Right atrium auricular region (tissue), 2 donors: ENCODE measurements at places on chromosomes 4 and X.

GRCh38 chrX:71195964-71196649, 26.9 kb upstream of the GJB1 start:
- no peak for DNase-seq

DNA sequence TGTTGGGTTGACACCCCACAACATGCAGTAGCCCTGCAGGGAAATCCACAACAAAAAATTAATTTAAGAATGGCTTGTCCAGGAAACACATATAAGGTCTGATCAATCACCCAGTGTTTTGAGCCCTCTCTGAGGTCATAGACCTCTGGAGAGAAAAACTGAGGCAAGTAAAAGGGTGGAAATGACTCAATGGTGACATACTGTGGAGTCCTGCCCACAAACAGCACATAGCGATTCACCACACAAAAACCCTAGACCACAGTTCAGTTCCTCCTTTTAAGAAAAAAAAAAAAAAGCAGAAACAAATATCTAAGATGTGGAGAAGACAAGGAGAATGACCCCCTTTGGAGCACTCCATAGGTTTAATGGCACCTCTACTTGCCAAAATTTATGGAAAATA, 2691.0 kb downstream of the PCDH7 start:
- no peak for DNase-seq

DNA sequence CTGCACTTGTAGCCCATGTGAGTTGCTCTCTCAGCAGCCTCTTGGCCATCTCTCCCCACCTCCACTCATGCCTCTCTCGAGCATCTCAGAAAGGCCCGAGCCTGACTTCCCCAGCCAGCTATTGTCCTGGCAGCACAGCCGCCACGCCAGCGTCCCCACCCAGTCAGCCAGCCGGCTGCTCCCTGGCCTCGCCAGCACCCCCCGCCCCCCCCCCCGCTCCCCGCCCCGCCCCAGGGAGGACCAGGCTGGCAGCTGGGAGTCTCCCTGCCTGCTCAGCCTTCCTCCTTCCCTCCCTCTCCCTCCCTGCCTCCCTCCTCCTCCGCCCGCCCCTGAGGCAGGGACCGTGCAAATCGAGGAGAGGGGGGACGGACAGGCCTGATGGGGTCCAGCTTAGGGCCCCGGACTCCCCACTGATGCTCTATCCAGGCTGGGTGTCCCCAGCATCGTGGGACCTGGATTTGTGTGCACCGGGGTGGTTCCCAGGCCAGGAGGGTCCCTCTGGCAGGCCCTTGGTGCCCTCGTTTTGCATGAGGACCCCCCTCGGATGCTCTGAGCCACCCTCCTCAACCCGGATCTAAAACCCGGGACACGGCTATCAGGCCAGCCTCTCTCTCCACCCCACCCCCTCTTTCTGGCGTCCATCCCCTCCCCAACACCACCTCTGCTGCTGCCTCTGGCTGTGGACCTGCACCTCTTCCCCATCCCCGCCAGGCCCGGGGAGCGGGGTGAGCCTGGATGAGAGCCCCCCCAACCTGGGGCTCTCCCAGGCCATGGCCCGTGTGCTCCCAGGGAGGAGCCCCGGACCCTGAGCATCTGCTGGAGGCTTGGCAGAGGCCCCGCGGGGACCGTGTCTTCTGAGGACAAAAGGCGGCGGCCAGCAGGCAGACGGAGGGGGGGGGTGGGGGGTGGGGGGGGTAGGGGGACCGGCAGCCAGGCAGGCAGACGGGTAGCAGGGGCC, at the start of gene GPR173:
TSS of gene GPR173 (plus strand) at position 621 of the 958 bp plus-strand sequence. CDS start 27,833 bp downstream, outside the sequence.
- no peak for DNase-seq

GRCh38 chrX:21379991-21380390, 5.8 kb downstream of the CNKSR2 start:
- DNase-seq = no peak

- DNase-seq = no peak
Measured at GRCh38 chr4:108213308-108213707, 44.6 kb upstream of the LEF1 start.

DNA sequence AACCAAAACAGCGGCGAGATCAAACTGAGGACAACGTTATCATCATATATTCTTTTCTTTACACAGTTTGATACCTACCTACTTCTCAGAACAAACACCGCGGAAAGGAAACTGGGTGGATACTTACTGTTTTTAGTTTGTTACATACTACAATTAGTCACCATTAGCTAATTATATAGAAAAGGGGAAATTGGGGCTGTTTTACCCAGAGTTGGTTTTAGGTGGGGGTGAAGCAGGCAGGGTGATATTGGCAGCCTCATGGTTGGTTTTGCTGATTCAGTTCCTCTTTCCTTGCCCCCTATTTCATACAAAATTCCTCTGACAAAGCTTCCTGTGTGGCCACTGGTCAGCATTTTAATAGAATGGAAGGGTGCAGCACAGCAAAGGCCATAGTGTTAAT, 77.8 kb downstream of the SORBS2 start:
- DNase-seq = no peak

- no peak for DNase-seq
Measured at GRCh38 chrX:7552760-7553159, 290.2 kb upstream of the VCX start.

DNA sequence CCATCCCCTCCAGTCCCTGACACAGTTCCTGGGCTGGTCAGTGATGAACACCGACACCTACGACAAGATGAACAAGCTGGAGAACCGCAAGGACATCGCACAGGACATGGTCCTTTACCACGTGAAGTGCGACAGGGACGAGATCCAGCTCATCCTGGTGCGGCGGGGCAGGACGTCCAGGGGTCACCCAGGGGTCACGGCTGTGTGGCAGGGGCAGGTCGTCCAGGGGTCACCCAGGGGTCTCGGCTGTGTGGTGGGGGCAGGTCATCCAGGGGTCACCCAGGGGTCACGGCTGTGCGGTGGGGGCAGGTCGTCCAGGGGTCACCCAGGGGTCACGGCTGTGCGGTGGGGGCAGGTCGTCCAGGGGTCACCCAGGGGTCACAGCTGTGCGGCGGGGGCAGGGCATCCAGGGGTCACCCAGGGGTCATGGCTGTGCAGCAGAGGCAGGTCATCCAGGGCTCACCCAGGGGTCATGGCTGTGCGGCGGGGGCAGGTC, 16.7 kb downstream of the ATP5ME start:
- DNase-seq = no peak

DNA sequence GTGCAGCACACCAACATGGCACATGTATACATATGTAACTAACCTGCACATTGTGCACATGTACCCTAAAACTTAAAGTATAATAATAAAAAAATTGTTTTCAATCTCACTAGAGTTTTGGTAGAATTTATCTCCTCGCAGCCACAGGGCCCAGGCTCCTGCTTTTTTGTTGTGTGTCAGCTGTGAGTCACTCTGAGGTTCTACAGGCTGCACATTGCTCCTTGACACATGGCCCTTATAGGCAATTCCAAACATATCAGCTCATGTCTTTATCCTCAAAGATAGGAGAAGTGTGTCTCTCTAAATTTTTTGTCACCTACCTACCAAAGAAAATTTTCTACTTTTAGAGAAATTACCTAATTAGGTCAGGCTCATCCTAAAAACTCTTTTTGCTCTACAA, 252.1 kb upstream of the ADGRL3 start:
- no peak for DNase-seq

DNA sequence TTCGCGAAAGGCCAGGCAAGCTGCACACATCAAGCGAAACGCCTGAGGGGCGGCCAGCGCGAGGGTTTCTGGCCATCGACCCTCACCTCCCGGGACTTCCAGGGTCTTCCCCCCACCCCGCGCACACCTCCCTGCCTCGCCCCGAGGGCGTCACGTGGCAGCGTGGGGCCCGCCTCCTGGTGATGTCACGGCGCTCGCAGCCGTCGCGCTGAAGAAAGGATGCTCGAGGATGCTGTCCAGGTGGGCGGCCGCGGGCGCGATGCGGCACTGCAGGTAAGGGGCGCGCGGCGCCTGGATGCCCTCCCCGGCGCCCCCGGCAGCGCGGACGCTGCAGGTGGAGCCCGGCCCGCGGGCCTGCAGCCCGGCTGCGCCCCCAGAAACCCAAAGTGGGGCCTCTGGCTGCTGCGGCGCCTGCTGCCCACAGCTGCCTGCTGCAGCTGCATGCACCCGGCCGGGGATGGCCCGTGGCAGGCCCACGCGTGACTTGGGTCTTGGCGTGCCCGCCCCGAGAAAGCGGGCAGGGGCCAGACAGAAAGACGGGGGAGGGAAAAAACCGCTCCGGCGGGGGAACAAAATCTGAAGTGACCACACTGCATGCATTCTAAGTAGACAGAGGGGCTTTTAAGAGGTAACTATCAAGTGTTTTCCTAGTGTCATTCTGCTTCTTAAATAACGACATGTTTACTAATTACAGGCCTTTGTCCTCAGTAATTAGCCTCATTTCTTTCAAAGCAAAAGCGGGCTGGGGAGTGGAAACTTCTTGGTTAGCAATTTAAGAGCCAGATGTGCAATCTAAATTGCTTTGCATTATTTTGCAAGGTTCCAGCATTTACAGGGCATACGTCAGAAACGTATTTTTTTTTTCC, 1.7 kb downstream of the CLCN4 start:
- no peak for DNase-seq

GRCh38 chr4:38318737-38319455, 345.1 kb upstream of the KLF3 start:
- DNase-seq = peak; percentile 91

DNA sequence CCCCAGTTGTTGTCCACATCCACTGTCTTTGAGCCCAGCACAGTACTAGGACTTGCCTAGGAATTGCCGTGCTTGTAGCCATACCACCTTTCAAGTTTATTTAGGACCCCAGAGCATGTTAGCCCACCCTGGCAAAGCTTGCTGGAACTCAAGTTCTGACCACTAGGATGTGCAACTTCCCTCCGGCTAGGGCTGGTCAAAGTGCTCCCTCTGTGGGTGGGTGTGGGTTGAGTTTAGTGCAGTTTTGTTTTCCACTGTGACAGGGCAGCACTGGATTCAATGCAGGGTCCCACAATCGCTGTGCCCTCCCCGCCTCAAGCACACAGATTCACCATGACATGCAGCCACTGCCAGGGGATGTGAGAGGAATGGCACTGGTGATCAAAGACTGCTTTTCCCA, 96.0 kb downstream of the RASGEF1B start:
- no peak for DNase-seq

GRCh38 chrX:153321381-153322124, at the start of gene PNMA6F:
PNMA6F (minus strand) TSS chrX:153321767; CDS start chrX:153320674, 1,093 bp downstream.
- peak; percentile 44 for DNase-seq

- no peak for DNase-seq
Measured at GRCh38 chr4:48504026-48504330, 13.9 kb downstream of the ZAR1 start.

DNA sequence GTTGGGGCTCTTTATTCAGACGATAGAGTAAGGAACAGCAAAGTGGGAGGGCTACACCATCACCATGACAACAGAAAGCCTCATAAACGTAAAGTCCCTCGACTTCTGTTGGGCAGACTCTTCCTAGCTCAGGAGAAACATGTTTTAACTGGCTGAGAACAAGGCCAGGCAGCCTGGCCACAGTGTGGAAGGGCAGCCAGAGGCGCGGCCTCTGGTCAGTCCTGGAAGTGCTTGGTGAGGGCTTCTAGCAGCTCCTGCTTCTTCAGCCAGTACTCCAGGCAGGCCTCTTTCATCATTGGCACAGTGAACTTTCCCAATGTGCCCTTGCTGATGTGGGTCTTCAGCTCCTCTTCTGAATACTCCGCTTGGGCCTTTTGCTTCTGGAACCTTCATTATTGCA, 690.9 kb downstream of the PCDH19 start:
- DNase-seq = no peak

DNA sequence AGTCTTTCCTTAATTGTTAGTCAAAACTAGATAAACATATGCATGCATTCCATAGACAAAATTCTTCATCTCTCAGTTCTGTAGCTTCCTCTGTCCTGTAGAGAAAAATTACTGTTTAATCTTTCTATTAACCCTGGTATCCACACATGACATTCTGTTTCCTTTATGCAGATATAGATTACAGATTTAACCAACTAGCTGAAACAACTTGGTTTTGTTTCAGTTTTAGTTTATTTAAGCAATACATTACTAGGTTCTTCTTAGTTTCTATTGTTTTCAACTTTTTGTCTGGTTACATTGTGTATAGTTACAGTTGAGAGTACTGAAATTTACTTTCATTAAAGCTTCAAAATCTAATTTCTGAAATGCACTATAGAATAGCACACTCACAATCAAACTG, 933.9 kb upstream of the EPHA5 start:
- no peak for DNase-seq

DNA sequence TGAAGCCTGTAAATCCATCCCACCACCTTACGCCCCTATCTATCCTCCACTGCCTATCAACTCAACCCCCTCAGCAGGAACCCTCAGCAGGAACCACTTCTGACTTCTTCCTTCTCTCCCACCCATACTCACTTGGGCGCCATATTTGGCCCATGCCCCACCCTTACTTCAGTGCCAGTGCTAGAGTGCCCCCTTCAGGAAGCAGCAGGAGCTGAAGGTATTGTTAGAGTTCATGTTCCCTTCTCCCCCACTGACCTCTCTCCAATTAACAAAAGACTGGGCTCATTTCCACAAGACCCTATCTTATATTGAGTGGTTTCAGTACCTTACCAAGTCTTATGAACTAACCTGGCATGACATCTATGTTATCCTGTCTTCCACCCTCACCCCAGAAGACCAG, 363.1 kb upstream of the SLIT2 start:
- DNase-seq = no peak

- DNase-seq = no peak
Measured at GRCh38 chrX:23066588-23067281, 67.0 kb downstream of the DDX53 start.

- no peak for DNase-seq
Measured at GRCh38 chr4:63464393-63464792, 944.9 kb downstream of the TECRL start.

DNA sequence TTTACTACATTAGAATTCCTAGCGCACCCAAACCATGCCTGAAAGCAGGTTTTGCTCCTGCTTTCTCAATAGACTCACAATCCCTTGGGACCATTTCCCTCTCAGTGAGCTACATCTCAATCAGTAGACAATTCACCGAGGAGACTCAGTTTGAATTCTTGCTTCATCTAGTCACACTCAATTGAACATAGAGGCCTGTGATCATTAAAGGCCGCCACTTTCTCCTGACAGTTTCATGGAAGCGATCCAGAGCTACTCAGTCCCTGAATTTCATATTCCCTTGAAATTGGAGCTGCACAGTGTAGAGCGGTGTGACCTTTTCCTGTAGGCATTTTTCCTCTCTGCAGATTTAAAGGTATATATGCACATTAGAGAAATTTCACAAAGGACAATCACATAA, 193.9 kb upstream of the SPOCK3 start:
- DNase-seq = no peak

DNA sequence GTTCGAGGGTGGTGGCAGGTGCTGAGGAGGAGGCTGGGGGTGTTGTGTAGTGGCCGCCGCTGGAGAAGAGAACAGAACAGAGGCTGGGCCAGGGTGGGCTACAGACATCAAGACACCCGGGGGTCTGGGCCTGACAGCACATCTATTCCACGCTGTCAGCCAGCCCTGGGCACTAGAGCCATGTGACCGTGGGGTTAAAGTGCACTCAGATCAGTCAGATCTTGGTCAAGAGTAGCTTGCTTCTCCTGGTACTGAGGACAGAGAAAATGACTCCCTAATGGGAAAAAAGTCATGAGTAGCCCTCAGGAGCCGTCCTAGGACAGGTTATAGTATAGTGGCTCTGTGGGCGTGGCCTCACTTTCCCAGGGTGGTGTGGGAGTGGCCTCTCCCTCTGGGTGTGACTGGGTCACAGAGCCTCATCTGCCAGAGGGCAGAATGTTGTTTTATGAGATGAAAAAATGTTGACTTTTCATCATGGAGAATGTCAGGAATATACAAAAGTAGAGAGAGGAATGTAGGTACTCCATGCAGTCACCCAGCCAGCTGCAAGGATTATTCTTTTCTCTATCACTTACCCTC, 19.4 kb downstream of the TRMT44 start:
- DNase-seq = no peak

GRCh38 chr4:124483048-124483906, 229.3 kb downstream of the ANKRD50 start:
- DNase-seq = no peak

GRCh38 chr4:185774131-185774653, 37.8 kb downstream of the SORBS2 start:
- DNase-seq = no peak
